ENCODE measurements at places on chromosomes 13 and 19. TPM values are rescaled to one million over a fixed set of nuclear protein-coding genes. Genes with fewer than 3 reads are reported as not detected.

HAUS5 gene
- 16.2 TPM for total RNA-seq

LILRA6 gene
- 2.9 TPM for total RNA-seq

RXFP2 gene
- total RNA-seq = 0.33 TPM

SUGT1 gene
- 46.3 TPM for total RNA-seq

C19orf33 gene
- total RNA-seq = not detected

NLRP7 gene
- not detected for total RNA-seq

TRPC4 gene
- 1.6 TPM for total RNA-seq

ABHD13 gene
- 11.6 TPM for total RNA-seq

- H3K27ac ChIP-seq = no peak overlapping the region
- H3K36me3 ChIP-seq = no peaks in the 10 kb centered on the region
- no peak overlapping the region for H3K4me3 ChIP-seq
- H3K27me3 ChIP-seq = no peaks in the 10 kb centered on the region
- peaks cover 4% of the 10 kb centered on the region for H3K4me1 ChIP-seq
Measured at GRCh38 chr13:24184882-24185281, 24.4 kb downstream of the SPATA13 start.

GRCh38 chr13:110664041-110664440, 41.9 kb downstream of the CARS2 start:
- H3K27me3 ChIP-seq = no peaks in the 10 kb centered on the region
- H3K4me3 ChIP-seq = no peak overlapping the region
- no peak overlapping the region for H3K27ac ChIP-seq
- H3K4me1 ChIP-seq = no peaks in the 10 kb centered on the region
- H3K36me3 ChIP-seq = peaks cover 49% of the 10 kb centered on the region

GRCh38 chr13:25178070-25178469, 6.0 kb upstream of the AMER2 start:
- H3K27ac ChIP-seq = no peak overlapping the region
- H3K4me1 ChIP-seq = no peaks in the 10 kb centered on the region
- H3K4me3 ChIP-seq = no peak overlapping the region
- DNase-seq = no peak

DNA sequence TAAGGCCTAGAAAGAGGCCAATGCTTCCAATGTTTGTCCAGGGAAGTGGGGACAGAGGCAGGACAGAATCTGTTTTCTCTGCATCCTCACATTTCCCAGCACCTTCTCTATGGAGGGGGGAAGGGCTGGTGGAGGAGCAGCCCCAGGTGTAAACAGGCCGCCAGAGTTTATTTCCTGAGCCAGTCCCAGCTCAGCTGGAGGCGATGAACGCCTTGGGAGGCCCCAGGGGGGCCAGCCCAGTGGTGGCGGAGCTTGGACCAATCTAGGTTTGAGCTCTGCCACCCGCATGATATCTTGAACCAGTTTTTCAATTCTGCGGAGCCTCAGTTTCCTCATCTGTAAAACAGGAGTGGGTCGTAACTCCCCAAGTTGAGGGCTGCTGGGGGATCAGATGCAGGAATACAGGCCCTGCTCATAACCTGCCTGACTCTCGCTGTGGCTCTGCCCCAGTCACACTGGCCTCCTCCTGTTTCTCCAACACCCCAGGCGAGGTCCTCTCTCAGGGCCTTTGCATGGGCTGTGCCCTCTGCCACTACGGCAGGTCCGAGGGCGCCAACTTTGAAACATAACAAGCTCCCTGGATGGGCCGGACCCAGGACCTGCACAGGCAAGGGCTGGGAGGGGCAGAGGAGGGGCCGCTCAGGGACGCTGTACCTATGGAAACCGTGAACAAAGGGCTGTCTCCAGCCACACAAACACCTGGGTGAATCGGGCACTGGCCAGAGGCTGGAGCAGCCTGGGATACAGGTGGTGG, 1.1 kb downstream of the TNFAIP8L1 start:
- H3K4me1 ChIP-seq = peaks cover 10% of the 10 kb centered on the region
- no peaks in the 10 kb centered on the region for H3K36me3 ChIP-seq
- peak overlapping the region; percentile 65 for H3K4me3 ChIP-seq
- H3K27ac ChIP-seq = no peak overlapping the region
- no peak for DNase-seq
- no peaks in the 10 kb centered on the region for H3K27me3 ChIP-seq

DNA sequence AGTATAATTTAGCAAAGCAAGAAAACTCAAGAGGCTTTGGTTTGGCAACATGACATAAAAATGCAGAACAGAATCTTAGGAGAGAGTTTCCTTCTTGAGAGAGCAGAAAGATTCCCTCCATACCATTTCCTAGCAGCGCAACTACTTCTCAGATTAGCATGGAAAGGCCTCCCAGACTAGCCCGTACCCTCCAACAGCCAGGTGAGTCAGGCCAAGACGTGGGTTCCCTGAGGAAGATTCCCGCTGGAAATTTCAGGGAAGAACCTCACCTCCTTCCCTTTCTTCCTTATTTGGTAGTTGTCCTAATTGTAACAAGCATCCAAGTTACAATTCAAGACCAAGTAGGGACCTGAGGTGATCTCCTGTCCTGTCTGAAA, 12.3 kb downstream of the COL4A2 start:
- no peak overlapping the region for H3K4me3 ChIP-seq
- no peak overlapping the region for H3K27ac ChIP-seq
- no peaks in the 10 kb centered on the region for H3K4me1 ChIP-seq
- H3K36me3 ChIP-seq = no peaks in the 10 kb centered on the region
- DNase-seq = no peak

DNA sequence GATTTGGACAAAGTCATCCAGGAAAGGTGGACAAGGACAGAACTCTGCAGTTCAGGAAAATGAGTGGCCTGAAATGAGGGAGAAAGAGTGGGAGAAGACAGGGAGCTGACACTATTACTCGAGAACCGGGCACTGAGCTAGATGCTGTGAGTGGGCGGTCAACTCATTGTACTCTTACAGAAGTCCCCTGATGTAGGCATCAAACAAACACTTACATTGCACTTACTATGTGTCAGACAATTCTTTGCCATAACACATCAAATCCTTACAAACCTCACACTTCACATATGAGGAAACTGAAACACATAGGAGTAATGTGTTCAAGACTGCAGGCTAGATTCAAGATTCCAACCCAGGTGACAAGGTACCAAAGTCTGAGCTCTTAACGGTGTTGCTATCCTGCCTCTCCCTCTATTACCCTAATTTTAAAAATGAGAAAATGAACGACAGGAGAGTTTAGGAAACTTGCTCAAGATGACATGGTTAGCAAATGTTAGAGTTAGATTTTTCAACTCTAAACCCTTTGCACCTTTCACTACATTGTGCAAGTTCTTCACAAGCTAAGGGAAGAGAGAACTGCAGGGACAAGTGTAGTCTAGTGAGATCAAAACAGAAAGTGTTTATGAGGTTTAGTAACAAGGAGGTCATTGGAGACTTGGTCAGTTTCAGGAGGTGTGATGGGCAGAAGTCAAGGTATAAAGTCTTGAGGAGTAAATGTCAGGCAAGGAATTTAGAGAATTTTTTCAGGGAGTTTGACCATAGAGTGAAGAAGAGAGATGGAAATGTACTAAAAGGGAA, 4.9 kb upstream of the MEDAG start:
- peaks cover 9% of the 10 kb centered on the region for H3K27me3 ChIP-seq
- H3K4me1 ChIP-seq = no peaks in the 10 kb centered on the region
- H3K36me3 ChIP-seq = no peaks in the 10 kb centered on the region
- no peak overlapping the region for H3K4me3 ChIP-seq
- no peak for DNase-seq

GRCh38 chr19:10027158-10027997, 14.1 kb downstream of the RDH8 start:
- DNase-seq = peak; percentile 97
- no peak overlapping the region for H3K27ac ChIP-seq
- H3K27me3 ChIP-seq = peaks cover 6% of the 10 kb centered on the region
- peaks cover 3% of the 10 kb centered on the region for H3K4me1 ChIP-seq
- H3K4me3 ChIP-seq = no peak overlapping the region
- H3K36me3 ChIP-seq = no peaks in the 10 kb centered on the region

DNA sequence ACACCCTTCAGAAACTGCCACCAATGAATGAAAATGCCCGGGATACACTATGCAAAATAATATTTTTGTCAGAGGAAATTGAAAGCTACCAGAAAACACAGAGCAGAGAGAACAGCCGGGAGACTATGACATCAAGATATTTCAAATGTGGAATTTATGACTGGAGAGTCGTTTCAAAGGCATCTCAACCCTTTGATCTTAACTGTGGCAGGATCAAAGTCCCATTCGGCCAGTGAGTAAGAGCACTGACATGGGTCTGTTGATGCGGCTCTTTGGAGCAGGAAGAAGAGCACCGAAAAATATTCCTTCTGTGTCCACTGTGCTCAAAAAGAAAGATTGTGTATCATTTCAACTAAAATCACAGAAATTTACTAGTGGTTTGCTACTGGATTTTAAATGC, 201.9 kb downstream of the RFC3 start:
- peaks cover 5% of the 10 kb centered on the region for H3K4me1 ChIP-seq
- H3K36me3 ChIP-seq = no peaks in the 10 kb centered on the region
- peak overlapping the region; percentile 13 for H3K4me3 ChIP-seq
- no peaks in the 10 kb centered on the region for H3K27me3 ChIP-seq

GRCh38 chr13:96730676-96731075, 263.6 kb downstream of the OXGR1 start:
- DNase-seq = no peak
- H3K4me1 ChIP-seq = no peaks in the 10 kb centered on the region
- H3K27me3 ChIP-seq = no peaks in the 10 kb centered on the region
- no peaks in the 10 kb centered on the region for H3K36me3 ChIP-seq
- no peak overlapping the region for H3K4me3 ChIP-seq
- no peak overlapping the region for H3K27ac ChIP-seq

DNA sequence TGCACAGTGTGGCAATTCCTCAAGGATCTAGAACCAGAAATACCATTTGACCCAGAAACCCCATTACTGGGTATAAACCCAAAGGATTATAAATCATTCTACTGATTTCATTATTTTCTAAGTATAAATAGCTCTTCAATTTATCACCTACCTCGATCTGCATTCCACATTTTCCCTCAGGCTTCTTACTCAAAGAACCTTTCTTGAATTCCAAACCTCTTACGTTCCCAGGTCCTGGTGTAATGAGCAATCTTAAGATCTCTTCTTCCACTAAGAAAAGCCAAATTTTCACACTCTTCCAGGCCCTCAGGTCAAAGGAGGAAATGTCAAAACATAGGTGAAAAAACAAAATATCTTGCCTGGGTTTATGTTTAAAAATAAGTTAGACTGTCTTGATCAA, 237.3 kb upstream of the GPC6 start:
- no peak overlapping the region for H3K27ac ChIP-seq
- DNase-seq = no peak
- no peak overlapping the region for H3K4me3 ChIP-seq
- H3K27me3 ChIP-seq = no peaks in the 10 kb centered on the region
- H3K4me1 ChIP-seq = no peaks in the 10 kb centered on the region

GRCh38 chr13:61192826-61193225, 222.8 kb downstream of the PCDH20 start:
- no peaks in the 10 kb centered on the region for H3K27me3 ChIP-seq
- H3K4me3 ChIP-seq = no peak overlapping the region
- H3K4me1 ChIP-seq = no peaks in the 10 kb centered on the region
- H3K27ac ChIP-seq = no peak overlapping the region
- DNase-seq = no peak

- no peak overlapping the region for H3K4me3 ChIP-seq
- H3K36me3 ChIP-seq = no peaks in the 10 kb centered on the region
- peaks cover 2% of the 10 kb centered on the region for H3K4me1 ChIP-seq
- H3K27me3 ChIP-seq = no peaks in the 10 kb centered on the region
Measured at GRCh38 chr19:39818626-39819097, 15.3 kb downstream of the DYRK1B start.

GRCh38 chr13:99339230-99339721, 32.1 kb upstream of the GPR183 start:
- no peaks in the 10 kb centered on the region for H3K27me3 ChIP-seq
- H3K4me1 ChIP-seq = peaks cover 5% of the 10 kb centered on the region
- peaks cover 9% of the 10 kb centered on the region for H3K36me3 ChIP-seq

DNA sequence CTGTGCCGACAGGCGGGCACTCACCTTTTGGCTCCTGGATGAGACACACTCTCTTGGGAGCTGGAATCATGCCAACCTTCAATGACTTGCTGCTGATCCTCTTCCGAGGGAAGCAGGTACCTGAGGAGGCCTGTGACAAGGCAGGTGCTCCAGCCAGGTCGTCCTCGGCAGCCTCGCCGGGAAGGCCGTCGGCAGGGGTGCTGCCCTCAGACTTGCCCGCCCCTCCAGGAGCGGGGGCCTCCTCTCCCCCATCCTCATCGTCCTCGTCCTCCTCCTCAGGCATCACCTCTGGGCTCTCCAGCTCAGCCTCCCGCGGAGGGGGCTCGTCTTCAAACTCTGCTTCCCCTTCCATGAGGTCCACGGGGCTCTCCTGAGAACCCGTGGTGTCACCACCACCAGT, 29.2 kb downstream of the SUGP2 start:
- H3K4me1 ChIP-seq = no peaks in the 10 kb centered on the region
- no peak for DNase-seq
- no peak overlapping the region for H3K27ac ChIP-seq
- H3K27me3 ChIP-seq = no peaks in the 10 kb centered on the region
- peaks cover 69% of the 10 kb centered on the region for H3K36me3 ChIP-seq

GRCh38 chr19:4593409-4593851, 33.9 kb upstream of the SEMA6B start:
- no peak overlapping the region for H3K4me3 ChIP-seq
- H3K36me3 ChIP-seq = no peaks in the 10 kb centered on the region
- no peak for DNase-seq
- H3K4me1 ChIP-seq = peaks cover 4% of the 10 kb centered on the region

DNA sequence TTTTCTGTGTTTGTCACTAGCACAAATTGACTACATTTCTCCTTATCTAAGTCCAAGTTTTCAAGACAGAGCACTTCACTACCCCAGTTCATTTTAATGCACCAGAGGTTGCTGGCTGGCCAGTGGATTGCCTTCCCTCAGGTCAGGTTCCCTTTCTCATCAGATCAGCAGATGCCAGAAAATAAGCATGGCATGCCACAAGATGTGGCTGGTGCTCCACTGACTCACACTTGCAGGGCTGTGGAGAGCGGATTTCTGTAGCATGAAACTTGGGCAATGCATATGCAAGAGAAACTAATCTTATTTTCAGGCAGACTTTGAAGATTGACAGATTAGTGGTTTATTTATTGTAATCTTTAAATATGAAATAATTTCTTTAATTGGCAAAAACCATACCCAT, 79.5 kb downstream of the RUBCNL start:
- no peaks in the 10 kb centered on the region for H3K36me3 ChIP-seq
- no peak overlapping the region for H3K27ac ChIP-seq
- H3K4me3 ChIP-seq = no peak overlapping the region
- H3K27me3 ChIP-seq = no peaks in the 10 kb centered on the region
- no peaks in the 10 kb centered on the region for H3K4me1 ChIP-seq

DNA sequence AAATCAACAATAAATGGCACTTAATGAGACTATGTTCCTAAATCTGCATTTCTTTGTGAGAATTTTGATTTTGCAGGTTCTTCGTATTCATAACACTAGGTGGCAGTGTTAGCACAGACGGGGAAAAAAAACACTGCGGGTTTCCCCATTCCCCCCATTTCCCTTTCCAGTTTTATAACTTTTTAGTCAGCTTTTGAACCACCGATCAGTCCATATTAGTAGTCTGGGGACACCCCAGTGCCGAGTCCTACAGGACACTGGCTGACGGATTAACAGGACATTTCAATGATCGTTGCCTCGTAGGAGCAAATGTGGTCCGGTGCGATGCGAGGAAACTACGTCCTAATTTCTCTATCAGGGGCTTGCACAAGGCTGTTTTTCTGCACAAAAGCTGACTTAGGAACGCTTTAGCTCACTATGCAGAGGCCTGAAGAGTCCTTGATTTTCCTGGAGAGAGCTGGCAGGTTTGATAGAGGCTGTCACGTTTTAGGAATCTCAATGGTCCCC, 234.3 kb downstream of the LMO7 start:
- no peaks in the 10 kb centered on the region for H3K36me3 ChIP-seq
- no peak for DNase-seq
- H3K27ac ChIP-seq = no peak overlapping the region
- H3K4me1 ChIP-seq = no peaks in the 10 kb centered on the region
- H3K4me3 ChIP-seq = no peak overlapping the region
